NCI-H345 (cell line): ENCODE measurements at places on chromosomes 13 and 19.
A peak's percentile ranks its signal among the peaks of the same experiment; 100 is the strongest.

GRCh38 chr13:101915755-101916107 is 463.3 kb downstream of the ITGBL1 start:
- peak; percentile 46 for DNase-seq

DNA sequence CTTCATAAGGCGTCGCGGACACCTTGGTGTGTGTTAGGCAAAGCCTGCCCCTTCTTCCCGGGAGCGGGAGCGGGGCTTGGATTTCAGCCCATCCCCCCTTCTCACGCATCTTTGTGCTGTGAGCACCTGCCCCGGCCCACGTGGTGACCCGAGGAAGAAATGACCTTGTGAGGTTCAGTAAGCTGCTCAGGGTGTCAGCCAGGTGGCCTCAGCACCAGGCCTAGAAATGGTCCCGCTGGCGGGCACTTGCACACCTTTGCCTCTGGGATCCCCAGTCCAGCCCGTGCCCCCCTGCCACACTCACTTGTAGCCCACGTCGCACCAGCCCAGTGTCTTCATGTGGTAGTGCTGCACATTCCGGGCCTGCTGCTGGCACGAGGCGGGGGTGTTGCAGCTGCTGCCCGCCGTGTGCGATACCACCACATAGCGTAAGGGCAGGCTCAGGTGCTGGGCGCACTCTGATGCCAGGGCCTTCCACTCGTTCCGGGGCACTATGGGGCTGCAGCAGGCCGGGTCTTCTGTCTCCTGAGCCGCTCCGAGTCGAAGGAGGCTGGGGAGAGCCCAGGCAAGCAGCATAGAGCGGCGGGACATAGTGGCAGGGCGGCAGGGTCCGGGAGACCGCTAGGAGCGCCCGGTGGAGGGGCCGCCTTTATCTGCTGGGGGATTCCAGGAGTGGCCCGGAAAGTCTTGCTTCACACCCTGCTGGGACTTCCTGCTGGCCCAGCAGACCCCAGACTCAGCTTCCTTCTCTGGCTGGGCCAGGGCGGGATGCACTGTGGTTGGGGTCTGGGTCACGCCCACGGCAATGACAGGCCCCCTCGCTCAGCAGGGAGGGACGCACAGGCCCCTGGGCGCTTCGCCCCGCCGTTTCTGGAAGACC is at the start of gene PGLYRP1:
Gene PGLYRP1, minus strand, starts transcription at position 623 of the 880 bp plus-strand sequence. Its CDS starts 32 bp downstream, at position 591.
- no peak for DNase-seq

- no peak for DNase-seq
Measured at GRCh38 chr13:74794582-74794981, 660.4 kb upstream of the KLF12 start.

- DNase-seq: no peak
Measured at GRCh38 chr13:73334445-73334844, 275.6 kb downstream of the KLF5 start.

DNA sequence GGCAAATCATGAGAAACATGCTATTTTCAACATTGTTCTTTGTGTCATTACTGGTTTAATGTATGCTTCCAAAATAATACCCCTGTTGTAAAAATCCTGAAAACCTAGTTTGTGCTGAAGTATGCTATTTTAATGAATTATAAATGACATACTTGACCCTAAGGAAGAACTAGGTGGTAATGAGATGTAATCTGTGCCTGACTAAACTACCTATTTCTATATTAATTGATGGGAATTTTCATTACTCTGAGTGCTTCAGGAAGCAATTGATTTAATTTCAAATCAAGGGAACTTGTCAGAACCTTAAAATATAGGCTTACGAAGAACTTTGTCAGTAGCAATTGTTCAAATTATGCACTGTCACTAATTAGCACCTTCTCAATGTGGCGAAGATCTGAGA is 1005.6 kb upstream of the SLC10A2 start:
- no peak for DNase-seq

DNA sequence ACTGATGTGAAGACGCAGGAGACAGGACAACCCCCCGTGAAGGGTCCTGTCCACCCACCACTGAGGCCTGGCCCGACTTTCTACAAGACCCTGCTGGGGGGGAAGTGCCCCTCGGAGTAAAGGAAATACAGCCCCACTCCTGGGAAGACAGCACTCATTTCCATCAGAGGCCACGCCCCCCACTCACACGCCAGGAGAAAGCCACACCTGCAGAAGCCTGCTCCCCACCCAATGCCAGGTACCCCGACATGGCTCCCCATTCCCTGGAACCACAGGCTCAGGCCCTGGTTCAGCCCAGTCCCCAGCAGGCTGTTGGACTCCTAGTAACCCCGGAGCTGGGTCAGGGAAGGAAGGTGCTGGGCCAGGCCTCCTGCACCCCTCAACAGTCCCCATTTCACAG is 10.9 kb upstream of the ATP8B3 start:
- DNase-seq: no peak

DNA sequence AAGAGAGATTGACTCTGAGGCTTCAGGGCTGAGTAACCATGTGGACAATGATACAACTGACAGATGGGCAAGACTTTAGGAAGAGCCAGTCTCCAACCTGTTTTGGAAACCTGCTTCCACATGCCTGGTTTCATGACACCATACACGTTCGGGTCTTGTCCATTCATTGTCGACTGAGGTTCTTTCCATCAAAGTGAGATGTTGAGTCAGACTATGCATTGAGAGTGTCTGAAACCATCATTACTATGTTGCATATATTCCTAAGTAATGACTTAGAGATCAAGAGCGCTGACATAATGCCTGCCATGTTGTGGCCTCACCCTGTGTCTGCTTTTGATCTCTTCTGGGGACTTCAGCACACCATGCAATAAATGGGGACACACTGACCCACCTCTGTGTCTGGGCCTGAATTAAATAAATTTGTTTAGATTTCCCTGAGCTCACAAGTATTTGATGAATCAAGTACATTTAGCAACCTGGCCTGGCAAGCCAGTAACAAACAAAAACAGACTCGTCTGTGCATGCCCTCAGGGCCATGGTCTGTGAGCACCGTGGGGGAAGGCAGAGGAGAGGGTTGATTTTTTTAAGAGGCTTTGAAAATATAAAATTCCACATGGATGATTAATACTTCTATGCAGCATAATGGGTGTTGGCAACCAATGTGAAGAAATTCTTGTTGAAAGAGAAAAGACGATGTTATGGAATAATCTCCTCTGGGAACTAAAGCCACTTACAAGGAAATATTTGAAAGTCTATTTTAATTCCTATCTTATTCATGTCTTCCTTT is 49.9 kb upstream of the UBAC2 start:
- DNase-seq: no peak

DNA sequence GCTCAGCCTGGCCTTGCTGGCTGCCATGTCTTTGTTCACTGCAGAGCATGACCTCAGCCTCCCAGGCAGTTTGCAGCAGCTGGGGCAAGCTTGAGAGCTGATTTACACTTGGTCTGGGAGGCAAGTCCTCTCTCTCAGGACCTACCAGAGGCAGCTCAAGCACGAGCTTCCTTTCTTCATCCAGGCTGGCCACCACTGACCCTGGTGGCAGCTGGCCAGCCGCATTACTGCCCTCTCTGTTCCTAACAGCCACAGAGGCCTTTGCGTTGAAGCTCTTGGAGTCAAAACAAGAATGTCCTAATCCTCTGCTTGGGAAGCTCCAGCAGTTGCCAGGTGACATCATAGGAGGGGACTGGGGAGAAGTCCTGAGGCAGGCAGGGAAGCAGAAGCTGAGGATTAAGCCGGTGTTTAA is 85.7 kb downstream of the NUFIP1 start:
- DNase-seq: no peak
